NCI-H774 (cell line): ENCODE measurements at places on chromosomes 16 and 17.

DNA sequence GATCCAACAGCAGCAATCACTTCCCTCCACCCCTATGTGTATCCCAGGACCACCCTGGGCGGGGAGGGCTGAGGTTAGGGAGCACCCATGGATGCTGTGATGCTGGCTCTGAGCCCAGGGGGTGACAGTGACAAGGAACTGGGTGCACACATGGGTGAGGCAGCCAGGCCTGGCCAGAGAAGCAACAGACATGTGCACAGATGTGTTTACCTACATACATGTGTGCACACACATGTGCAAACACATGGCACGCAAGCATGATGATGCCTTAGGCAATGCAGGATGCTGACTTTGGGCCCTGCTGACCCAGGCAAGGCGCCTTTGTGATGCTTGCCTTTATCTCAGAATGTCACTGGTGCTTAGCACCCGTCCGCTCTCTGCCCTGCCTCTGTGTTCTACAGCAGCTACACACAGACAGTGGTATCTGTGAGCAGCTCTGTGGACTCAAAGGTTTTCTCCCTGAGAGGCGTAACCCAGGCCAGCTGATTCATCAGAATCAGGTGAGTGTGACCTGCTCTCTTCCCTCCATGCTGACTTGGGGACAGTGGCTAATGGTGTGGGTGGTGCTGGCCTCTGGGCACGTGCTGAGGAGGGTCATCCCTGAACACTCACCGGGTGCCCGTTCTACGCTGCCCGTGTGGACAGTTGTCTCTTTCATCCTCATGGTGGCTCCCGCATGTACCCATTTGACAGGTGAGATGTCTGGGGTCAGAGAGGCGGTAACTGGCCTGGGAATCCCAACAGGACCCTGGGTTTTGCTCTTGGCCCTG, 38.5 kb upstream of the KSR1 start:
- no peak for DNase-seq

DNA sequence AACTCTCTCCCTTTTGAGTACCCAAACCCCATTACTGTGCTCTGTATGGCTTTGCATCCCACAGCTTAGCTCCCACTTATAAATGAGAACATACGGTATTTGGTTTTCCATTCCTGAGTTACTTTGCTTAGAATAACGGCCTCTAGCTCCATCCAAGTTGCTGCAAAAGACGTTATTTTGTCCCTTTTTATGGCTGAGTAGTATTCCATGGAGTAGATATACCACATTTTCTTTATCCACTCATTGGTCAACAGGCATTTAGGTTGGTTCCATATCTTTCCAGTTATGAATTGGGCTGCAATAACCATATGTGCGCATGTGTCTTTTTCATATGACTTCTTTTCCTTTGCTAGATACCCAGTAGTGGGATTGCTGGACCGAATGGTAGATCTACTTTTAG, 19.9 kb upstream of the SYT17 start:
- DNase-seq, result no peak

GRCh38 chr17:39166437-39167335, 725 bp upstream of the ARL5C start:
- DNase-seq, result no peak

- no peak for DNase-seq
Measured at GRCh38 chr17:65455972-65456343, 105.5 kb downstream of the AXIN2 start.

DNA sequence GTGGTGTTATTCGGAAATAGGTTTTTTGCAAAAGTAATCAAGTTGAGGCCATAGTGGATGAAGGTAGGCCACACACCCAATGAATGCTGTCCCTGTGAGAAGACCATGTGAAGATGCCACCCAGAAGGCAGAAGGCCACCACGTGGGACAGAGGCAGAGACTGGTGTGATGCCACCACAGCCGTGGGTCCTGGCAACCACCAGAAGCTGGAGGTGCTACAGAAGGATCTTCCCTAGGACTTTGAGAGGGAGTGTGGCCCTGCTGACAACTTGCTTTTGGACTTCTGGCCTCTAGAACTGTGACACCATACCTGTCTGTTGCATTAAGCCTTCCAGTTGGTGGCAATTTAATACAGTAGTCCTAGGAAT, 49.3 kb downstream of the RMI2 start:
- DNase-seq, result no peak

GRCh38 chr17:3962217-3962964, 1.8 kb downstream of the ATP2A3 start:
- no peak for DNase-seq

- no peak for DNase-seq
Measured at GRCh38 chr17:46976626-46977270, 2.3 kb downstream of the RPRML start.

DNA sequence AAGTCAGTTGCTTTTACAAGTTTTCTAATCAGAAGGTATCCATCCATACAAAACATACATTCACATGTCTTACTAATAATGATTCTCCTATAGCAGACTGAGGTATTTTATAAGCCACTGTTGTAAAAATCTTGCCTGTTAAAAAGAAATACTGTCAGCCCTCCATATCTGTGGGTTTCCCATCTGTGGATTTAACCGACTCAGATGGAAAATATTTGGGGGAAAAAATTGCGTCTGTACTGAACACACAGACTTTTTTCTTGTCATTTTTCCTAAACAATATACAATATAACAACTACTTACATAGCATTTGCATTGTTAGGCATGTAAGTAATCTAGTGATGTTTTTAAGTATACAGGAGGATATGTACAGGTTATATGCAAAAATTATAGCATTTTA, 90.4 kb downstream of the PARN start:
- no peak for DNase-seq

DNA sequence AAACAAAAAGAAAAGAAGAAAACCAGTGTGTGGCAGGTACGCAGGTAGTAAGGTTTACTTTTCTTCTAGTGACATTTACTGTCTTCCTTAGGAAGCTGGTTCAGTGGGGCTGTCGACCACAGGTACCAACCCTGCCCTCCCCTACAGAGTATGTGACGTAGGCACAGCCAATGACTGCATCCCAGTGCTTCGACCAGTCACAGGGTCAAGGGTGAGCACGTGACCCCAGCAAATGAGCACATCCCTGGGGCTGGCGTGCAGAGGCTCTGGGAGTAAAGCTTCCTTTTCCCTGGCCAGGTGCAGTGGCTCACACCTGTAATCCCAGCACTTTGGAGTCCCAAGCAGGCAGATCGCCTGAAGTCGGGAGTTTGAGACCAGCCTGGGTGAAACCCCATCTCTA, 38.9 kb upstream of the PLCG2 start:
- no peak for DNase-seq

GRCh38 chr16:54987081-54987480, 56.4 kb downstream of the IRX5 start:
- no peak for DNase-seq

DNA sequence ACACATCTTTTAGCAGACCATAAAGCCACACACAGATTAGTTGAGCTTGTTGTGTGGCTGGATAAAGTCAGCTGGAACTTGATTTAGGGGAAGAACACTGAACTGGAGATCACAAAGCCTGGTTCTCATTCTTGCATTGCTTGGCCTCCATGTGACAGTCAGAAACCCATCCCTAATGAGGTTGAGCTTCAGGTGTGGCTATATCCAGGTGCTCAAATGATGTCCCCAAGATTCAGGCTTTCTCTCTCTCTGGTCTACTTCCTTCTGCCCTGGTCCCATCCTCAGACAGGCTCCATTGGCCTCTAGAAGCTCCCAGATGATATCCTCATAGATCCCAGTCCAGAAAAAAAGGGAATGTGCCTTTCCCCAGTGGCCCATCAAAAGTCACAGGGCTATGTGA, 9.6 kb upstream of the BRD7 start:
- DNase-seq, result no peak
